ENCODE measurements at places on chromosomes 1 and 21.

DNA sequence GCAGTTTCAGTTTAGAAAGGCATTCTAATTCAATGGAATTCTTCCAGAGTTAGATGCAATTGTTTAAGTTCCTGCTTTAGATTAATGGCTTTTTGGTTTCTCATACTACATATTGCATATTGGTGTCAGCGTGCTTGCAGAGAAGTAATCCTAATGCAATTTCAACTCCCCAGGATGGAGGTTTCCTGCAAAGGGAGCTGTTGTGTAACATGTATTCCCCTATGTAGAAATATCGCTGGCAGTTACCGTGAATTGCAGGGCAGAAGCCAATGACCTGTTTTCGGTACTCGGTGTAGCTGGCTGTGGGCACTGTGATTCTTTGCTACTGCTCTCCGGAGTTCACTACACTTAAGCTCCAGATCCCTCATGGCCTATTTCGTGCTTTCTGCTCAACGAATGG is 256.1 kb upstream of the PTBP2 start:
- no peak for DNase-seq

GRCh38 chr1:205102404-205102803 is 18.1 kb upstream of the TMEM81 start:
- DNase-seq: no peak

- DNase-seq: no peak
Measured at GRCh38 chr1:210377731-210378333, 49.1 kb downstream of the HHAT start.

GRCh38 chr21:26465916-26466315 is 107.2 kb downstream of the CYYR1 start:
- DNase-seq: no peak

GRCh38 chr1:6954591-6954990 is 169.3 kb downstream of the CAMTA1 start:
- no peak for DNase-seq

DNA sequence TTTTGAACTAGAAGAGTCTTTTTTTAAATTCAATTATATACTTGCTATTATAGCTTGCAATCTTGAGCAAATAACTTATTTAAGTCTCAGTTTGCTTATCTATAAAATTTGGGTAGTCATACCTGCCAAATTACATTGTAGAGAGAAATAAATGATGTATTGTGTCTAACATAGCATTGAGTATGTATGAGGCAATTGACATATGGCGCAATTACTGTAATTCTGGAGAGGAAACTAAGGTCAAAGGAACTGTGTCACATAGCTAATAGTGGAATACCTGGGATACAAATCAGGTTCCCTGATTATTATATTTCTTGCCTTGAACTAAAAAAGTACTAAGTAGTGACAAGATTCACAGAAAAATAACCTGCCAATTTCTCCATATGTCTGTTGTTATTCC is 302.5 kb downstream of the PDE4B start:
- no peak for DNase-seq

DNA sequence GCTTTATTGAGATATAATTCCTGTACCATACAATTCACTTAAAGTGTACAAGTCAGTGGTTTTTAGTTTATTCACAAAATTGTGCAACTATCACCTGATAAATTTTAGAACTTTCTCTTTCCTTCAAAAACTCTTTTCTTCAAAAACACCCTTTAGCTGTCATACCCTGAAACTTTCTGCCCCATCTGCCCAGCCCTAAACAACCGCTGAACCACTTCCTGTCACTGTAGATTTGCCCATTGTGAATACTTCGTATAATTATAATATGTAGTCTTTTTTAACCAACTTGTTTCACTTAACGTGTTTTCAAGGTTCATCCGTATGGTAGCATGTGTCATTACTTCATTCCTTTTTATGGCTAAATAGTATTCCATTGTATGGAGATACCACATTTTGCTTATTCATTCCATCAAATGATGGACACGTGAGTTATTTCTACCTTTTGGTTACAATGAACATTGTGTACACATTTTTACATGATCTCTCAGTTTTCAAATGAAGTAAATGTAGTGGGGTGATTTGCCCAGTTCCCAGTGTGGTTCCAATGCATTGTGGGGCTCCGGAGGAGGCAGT is 37.9 kb downstream of the WNT4 start:
- DNase-seq: no peak

GRCh38 chr1:62240651-62241370 is 46.2 kb downstream of the L1TD1 start:
- DNase-seq: no peak

DNA sequence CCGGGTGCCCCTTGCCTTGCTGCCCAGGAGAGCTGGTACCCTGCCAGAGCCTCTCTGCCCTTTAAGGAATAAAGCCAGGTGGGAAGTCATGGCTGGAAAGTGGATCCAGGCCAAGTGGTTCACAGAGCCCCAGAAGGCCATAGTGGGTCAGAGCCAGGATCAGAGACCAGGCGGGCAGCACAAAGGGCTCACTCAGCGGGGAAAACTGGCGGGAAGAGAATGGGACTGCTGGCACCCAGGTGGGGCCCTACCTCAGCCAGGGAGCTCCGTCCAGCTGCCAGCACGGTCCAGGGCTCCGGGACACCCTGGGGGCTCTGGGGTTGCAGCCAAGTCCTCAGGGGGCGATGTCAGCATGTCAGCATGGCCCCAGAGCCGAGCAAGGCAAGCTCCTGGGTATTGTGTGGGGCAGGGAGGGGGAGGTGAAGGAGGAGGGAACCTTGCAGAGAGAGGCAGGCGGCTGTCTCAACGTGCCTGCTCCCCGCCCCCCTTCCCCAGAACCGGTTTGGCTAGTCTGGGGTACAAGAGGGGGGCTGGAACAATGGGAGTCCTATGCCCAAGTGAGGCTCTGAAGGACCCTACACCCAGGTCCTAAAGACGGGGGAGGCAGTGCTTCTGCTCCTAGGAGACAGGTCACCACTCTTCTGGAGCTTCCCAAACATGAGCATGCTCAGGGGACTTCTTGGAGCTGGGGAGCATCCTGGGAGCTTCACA is at the start of gene ARHGEF19:
TSS of gene ARHGEF19 (minus strand) at position 402 of the 711 bp plus-strand sequence. CDS start 3,598 bp downstream, outside the sequence.
- no peak for DNase-seq

GRCh38 chr1:5733596-5733995 is 258.6 kb downstream of the NPHP4 start:
- DNase-seq: no peak

- DNase-seq: no peak
Measured at GRCh38 chr1:64886877-64887276, 79.5 kb downstream of the JAK1 start.

DNA sequence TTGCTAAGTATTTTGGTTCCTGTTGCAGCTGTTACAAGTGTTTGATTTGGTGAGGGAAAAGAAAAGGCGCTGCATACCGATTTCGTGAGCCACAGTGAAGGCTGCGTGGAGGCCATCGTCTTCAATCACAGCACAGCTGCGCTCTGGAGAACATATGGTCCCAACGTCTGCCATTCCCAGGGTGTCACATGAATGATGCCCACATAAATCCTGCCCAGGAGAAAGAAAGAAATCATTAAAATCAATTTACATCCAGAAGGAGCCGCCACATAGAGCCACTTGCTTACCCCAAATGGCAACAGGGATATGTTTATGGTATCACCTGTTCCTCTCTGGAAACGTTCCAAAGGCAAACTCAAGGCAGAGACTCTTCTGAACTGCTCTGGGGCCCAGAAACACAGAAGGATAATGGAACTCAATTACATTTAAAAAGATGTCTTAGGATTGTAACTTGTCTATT is 12.2 kb downstream of the ADAMTS5 start:
- no peak for DNase-seq

- DNase-seq: no peak
Measured at GRCh38 chr1:201968202-201968925, 13.1 kb downstream of the TIMM17A start.

DNA sequence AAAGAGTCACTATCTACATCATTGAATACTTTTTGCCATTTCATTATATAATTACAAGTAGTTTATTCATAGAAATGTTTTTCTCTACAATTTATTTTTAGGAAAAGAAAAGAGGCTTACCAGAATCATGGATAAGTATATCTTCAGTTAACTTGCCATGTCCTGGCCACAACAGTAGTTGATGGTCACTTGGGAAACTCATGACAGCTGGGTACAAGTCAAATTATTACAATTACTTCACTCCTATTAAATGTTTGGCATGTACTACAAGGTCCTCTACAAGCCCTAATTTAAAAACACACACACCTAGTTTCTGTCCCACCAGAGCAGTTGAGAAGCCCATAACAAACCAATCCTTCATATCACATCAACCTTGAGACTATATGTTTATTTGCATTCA is 29.4 kb downstream of the PALMD start:
- DNase-seq: no peak

GRCh38 chr1:62175568-62176179 is 19.0 kb upstream of the L1TD1 start:
- peak; percentile 24 for DNase-seq
